Natural killer cell (primary cell): ENCODE measurements at places on chromosomes 11 and 22. TPM values are rescaled to one million over a fixed set of nuclear protein-coding genes. Genes with fewer than 3 reads are reported as not detected.

GRCh38 chr22:35102663-35103062 is 36.7 kb downstream of the ISX start:
- no peak for DNase-seq

DNA sequence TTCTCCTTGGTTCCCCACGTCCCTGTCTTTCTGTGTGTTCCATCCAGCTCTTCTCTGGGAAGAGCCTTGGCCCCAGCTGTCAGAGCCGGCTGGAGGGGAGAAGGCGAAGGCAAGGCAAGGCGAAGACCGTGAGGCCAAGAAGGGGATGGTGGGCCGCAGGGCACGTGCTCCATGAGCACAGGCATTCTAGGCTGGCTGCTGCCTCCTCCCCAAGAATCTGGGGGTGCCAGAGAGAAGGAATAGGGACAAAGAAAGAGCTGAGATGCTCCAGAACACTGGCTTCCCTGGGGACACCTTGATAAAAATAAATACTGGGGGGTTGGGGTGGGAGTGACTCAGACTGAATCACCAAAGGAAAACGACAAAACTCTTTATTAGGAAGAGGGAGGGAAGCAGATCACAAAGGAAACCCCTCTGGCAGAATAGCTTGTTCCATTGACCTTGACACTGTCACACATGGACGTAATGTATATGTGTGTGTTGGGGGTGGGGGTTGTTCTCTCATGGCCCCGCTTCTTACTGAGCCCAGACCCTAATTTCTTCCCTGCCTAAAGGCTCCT is 52.5 kb downstream of the NECTIN1 start:
- no peak for DNase-seq

GRCh38 chr11:86372586-86372985 is 2.1 kb upstream of the CCDC81 start:
- no peak for DNase-seq

GRCh38 chr11:101049123-101049522 is 80.5 kb downstream of the PGR start:
- no peak for DNase-seq

- DNase-seq = no peak
Observed at GRCh38 chr11:128824191-128825049, 42.7 kb downstream of the KCNJ1 start.

GRCh38 chr22:49583341-49583740 is 244.3 kb downstream of the BRD1 start:
- DNase-seq = no peak

GRCh38 chr11:68200639-68201038 is 12.5 kb downstream of the KMT5B start:
- no peak for DNase-seq

DNA sequence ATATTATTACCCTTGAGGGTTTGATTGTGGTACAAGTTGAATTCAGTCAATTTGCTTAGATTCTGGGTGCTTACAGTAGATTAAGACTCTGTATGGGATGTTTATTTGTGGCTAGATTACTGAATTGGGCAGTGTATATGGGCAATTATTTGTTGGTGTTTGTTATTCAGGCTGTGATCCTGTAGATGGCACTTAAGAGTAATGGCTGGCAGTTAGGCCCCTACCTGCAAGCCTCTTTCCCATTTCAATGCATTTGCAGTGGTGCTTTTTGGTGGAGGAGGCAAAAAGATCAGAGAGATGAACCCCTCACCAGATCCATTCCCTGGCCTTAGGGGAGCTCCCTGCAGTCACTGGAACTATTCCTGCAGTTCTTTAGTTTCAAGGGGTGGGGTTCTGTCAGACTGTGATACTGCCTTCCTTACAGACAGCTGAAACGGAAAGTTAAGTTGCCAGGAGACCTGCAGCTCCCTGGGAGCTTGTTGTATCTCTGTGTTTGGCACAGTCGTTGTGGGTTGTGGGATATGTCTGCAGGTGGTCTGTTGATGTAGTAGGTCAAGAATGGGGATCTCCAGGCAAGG is 199.5 kb downstream of the AASDHPPT start:
- no peak for DNase-seq

DNA sequence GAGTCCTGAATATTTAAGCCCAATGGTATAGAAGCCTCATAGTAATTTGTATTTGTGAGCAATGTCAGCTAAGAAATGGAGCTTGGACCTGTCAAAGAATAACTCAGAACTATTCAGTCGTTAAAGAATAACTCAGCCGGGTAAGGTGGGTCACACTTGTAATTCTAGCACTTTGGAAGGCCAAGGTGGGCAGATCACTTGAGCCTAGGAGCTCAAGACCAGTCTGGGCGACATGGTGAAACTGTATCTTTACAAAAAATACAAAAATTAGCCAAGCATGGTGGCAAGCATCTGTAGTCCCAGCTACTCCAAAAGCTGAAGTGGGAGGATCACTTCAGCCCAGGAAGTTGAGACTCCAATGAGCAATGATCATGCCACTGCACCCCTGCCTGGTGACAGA is 1526.5 kb downstream of the LRRC4C start:
- DNase-seq = no peak

- DNase-seq = no peak
Observed at GRCh38 chr11:26607725-26608506, 35.9 kb upstream of the MUC15 start.

- no peak for DNase-seq
Observed at GRCh38 chr11:30107899-30108298, 91.1 kb upstream of the KCNA4 start.

- DNase-seq = no peak
Observed at GRCh38 chr22:40512426-40513136, 123.9 kb downstream of the MRTFA start.

DNA sequence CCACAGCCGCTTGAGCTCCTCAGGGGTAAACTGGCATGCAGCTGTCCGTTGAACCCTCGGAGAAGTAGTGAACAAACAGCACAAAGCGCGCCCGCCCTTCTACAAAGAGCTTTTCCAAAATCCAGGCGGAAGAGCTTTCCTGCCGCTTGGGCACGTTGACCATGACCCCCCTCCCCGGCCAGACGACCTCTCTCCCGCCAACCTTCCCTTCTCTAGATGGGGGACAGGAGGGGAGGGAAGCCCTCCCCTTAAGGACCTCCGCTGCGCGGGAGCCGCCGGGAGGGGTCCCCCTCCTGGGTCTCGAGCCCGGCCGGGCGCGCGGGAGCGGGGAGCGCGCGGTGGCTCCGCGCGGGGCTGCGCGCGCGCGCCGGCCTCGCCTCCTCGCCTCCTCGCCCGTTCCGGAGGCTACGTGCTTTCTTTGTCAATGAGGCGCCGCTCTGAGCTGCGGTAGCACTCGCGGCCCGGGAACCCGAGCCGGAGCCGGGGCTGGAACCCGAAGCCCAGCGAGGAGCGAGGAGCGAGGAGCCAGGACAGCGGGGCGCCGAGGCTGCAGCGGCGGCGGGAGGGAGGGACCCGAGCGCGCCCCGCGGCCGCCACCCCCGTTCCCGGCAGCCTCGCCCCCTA is 118.6 kb downstream of the HIPK3 start:
- no peak for DNase-seq

- DNase-seq = no peak
Observed at GRCh38 chr22:21909871-21910270, 42.4 kb upstream of the MAPK1 start.

- no peak for DNase-seq
Observed at GRCh38 chr11:2382129-2382517, 5.0 kb downstream of the CD81 start.

DNA sequence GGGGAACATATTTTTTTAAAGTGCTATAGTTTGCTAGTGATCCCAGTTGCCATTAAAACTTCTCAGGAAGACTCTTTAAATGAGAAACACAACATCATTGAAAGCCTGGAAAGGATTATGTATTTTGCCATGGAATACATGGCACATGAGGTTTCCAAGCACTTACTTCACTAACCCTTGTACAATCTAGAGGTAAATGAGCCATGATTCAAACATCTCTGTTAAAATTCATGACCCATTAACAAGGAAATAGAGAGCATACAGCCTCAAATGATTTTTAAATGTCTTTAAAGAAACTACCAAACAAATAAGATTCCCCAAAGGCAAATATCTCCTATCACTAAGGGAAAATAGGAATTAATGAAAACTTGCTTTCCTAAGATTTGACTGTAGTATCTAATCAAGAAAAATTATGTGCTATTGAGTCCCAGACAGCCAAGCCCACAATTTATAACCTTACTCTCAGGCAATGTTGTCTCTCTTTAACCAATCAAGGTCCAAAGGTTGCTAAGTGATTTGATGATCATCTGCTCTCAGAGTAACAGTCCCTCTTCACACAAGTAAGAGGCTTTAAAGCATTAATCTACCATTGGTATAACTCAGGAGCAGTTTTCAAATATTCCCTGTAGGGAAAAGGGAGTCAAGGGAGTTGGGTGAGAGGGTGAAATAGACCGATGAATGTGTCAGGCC is 92.0 kb upstream of the DDI1 start:
- no peak for DNase-seq

DNA sequence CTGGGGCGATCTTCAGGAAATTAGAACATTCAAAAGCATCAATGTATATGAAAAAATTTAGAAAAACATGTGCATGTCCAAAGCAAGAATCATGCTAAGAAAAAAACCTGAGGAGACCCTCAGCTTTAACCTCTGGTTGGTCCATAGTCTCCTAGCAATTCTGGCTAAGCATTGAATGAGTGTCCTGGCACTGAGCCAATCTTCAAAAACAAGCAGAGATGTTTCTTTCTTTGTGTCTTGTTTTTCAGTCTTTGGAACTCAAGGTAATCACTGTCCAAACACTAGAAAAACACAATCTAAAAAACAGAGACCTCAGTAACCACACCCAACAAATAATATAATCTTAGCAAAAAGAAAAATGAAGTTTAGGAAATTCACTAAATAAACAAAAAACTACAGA is 205.4 kb upstream of the CARD18 start:
- DNase-seq = no peak

DNA sequence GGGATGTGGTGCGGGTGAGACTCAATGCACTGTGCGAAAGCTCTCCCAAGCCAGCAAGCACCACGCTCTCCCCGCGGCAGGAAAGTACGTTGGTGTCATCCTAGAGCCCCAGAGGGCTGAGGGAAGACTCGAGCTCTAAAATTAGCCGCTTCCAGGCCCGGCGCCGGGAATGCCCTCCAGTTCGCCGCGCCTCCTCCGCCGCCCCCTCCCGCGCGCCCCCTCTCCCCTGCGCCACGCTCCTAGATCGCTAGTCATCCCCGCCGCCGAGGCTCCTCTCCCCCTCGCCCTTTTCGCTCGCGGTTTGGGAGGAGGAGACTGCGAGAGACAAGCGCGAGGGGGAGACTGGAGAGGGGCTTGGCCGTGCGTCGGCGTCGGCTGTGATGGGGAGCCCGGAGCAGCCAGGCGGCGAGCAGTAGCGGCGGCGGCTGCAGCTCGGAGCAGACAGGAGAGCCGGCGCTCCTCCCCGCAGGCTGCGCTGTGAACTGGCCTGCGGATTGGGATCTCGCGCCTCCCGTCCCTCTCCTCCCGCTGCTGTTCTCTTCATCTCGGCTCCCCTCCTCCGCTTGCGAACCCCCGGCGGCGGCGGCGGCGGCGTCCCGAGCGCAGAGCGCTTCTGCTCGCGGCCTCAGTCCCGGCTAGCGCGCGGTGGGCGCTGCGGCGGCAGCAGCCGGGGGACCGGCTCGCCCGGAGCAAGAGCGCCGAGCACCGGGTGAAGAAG is at the start of gene FAT3:
Gene FAT3, plus strand, starts transcription at position 412 of the 718 bp plus-strand sequence. CDS start 127,295 bp downstream, outside the sequence.
- DNase-seq = no peak

DNA sequence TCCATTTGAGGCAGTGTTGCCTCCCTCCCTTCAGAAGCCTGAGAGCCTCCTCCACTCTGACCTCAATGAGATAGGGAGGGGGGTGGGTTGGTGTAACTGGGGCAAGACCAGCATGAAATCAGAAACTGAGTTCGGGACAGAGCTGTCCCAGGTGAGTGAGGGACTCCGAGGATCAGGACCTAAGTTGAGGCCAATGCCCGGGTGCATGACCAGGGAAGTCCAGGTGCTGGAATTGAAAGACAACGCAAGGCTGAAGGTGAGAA is 40.8 kb upstream of the ZBED5 start:
- no peak for DNase-seq

Gene UBQLN3
- 0.20 TPM for total RNA-seq

Gene ESAM
- total RNA-seq = 1.2 TPM

Gene FAR1
- 74.7 TPM for total RNA-seq

Gene BIRC3
- 14.2 TPM for total RNA-seq

Gene SAA1
- not detected for total RNA-seq

Gene HTR3A
- not detected for total RNA-seq

Gene LGALS1
- total RNA-seq = 195 TPM

Gene PYGM
- total RNA-seq = 6.1 TPM

Gene NPAS4
- total RNA-seq = not detected

Gene CLMP
- total RNA-seq = 0.07 TPM

Gene ADM2
- 1.5 TPM for total RNA-seq
